Activated CD8-positive, alpha-beta memory T cell treated with anti-CD3 and anti-CD28 coated beads, Interleukin-2, amount 10 ng/mL, durations not matched to agents 7 days and 5 days (primary cell): ENCODE measurements at places on chromosomes 4 and X.

DNA sequence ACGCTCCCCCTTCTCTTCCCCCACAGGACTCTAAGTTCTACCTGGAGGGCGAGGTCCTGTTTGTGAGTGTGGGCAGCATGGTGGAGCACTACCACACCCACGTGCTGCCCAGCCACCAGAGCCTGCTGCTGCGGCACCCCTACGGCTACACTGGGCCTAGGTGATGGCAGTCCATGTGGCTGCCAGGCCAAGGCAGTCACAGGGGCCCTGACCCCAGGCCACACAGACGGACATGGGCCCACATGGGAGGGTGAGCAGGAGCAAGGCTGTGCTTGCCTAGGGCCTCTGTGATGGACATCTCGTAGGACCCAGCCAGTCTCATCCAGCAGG, 10.0 kb upstream of the ADD1 start:
- peaks cover 53% of the 10 kb centered on the region for H3K4me1 ChIP-seq
- peak; percentile 39 for DNase-seq
- peak overlapping the region; percentile 36 for H3K27ac ChIP-seq
- no peaks in the 10 kb centered on the region for H3K27me3 ChIP-seq
- H3K4me3 ChIP-seq, result no peak overlapping the region
- H3K36me3 ChIP-seq, result peaks cover 22% of the 10 kb centered on the region

GRCh38 chrX:14618177-14618965, 89.0 kb downstream of the GLRA2 start:
- H3K27me3 ChIP-seq, result no peaks in the 10 kb centered on the region
- no peaks in the 10 kb centered on the region for H3K36me3 ChIP-seq
- H3K4me1 ChIP-seq, result no peaks in the 10 kb centered on the region
- H3K4me3 ChIP-seq, result no peak overlapping the region
- no peak overlapping the region for H3K27ac ChIP-seq

DNA sequence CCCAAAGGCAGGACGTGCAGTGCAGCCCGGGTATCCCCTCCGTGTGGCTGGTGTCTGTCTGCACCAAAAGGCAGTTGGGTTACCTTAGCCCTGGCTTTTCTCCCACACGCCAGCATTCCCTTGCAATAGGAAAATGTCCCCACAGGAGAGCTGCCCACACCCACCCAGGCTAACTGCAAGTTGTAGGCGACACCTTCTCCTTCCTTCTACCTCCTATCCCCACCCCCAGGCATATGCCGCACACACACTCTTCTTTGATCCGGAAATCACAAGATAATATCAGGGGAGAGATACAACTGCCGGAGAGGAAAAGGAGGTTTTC, 444 bp upstream of the APBB2 start:
- peaks cover 65% of the 10 kb centered on the region for H3K27me3 ChIP-seq
- no peak overlapping the region for H3K4me3 ChIP-seq
- no peak for DNase-seq
- no peak overlapping the region for H3K27ac ChIP-seq
- H3K36me3 ChIP-seq, result no peaks in the 10 kb centered on the region
- peaks cover 24% of the 10 kb centered on the region for H3K4me1 ChIP-seq

DNA sequence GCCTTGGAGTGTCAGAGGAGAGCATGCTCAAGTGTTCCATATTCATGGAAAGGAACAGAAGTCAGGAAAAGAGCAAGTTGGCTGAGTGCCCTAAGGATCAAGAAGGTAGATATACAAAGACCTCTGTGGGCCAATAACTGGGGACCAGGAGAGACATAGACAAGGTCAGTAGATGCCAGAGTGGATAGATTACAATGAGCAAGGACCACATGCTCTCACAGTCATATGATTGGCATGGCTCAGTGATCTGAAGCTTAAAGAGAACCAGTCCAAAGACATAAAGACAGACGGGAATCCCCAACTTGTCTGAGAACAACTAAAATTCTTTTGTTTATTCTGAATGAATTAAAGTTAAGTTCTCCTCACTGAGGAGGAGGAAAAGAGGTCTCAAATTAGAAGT, 289.7 kb downstream of the HS3ST1 start:
- H3K27ac ChIP-seq, result no peak overlapping the region
- no peaks in the 10 kb centered on the region for H3K36me3 ChIP-seq
- no peak overlapping the region for H3K4me3 ChIP-seq
- H3K4me1 ChIP-seq, result no peaks in the 10 kb centered on the region
- no peaks in the 10 kb centered on the region for H3K27me3 ChIP-seq
- DNase-seq, result no peak

- no peak for DNase-seq
- no peaks in the 10 kb centered on the region for H3K4me1 ChIP-seq
- H3K36me3 ChIP-seq, result no peaks in the 10 kb centered on the region
Observed at GRCh38 chrX:31217084-31217483, 145.2 kb upstream of the FTHL17 start.

DNA sequence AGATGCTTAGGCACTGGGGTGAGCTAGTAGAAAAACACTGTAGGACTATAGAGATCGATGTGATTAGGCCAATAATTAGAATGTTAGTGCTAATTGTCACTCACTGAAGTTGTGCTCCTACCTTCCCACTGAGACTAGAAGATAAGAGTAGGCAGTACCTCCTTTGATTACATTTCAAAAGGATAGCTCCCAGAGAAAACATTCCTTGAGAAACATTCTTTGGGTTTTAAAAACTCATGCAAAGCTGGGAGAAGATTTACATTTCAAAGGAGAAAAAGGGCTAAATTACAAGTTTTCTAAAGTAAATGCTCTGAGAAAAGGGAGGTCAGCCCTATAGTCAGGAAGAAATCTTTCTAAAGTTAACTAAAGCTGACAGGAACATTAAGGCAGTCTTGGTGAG, 860.3 kb upstream of the NDST4 start:
- no peaks in the 10 kb centered on the region for H3K36me3 ChIP-seq
- no peak overlapping the region for H3K4me3 ChIP-seq
- no peak overlapping the region for H3K27ac ChIP-seq

DNA sequence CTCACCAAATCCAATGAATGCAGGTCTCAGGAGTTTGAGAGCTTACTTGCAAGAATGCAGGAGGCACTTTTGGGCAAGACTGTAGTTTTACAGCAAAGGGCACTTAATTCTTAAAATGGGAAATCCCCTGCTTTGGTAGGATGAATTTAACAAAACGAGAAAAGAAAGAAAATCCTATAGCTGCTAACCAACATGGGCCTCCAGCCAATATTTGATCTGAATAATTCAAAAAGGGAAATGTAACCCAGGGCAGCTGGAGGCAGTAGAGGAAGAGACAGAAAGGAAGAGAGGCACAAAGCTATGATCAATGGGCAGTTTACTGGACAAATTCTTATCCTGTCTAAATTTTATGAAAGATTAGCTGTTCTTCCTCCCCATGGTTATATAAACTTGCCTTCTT, 142.3 kb downstream of the SH3KBP1 start:
- H3K36me3 ChIP-seq, result peaks cover 34% of the 10 kb centered on the region
- H3K4me3 ChIP-seq, result no peak overlapping the region
- DNase-seq, result no peak

DNA sequence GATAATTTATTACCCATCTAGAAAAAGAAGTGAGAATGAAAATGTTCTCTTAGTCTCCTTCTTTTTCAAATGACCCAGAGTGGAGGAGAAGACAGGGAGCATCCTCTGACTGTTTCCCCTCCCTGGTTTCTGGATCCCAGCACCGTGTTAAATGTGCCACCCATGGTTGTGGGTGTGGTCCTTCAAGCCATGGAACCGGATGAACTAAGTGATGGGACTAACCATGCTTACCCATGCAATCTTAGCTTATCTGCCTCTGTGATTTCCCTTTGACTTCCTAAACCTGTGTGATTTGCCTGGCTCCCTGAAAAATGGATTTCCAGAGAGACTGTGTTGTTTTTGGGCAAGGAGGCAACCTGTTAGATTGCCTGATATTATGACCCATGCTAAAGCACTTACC, 437.1 kb downstream of the MAGEB5 start:
- DNase-seq, result no peak
- no peaks in the 10 kb centered on the region for H3K36me3 ChIP-seq
- no peaks in the 10 kb centered on the region for H3K27me3 ChIP-seq

GRCh38 chr4:151624626-151625565, 135.9 kb downstream of the GATB start:
- no peak for DNase-seq
- peaks cover 34% of the 10 kb centered on the region for H3K27me3 ChIP-seq
- no peaks in the 10 kb centered on the region for H3K36me3 ChIP-seq
- H3K4me1 ChIP-seq, result no peaks in the 10 kb centered on the region
- H3K4me3 ChIP-seq, result no peak overlapping the region

GRCh38 chr4:63541828-63542227, 867.4 kb downstream of the TECRL start:
- no peaks in the 10 kb centered on the region for H3K4me1 ChIP-seq
- DNase-seq, result no peak
- no peaks in the 10 kb centered on the region for H3K36me3 ChIP-seq
- no peak overlapping the region for H3K27ac ChIP-seq
- no peak overlapping the region for H3K4me3 ChIP-seq

DNA sequence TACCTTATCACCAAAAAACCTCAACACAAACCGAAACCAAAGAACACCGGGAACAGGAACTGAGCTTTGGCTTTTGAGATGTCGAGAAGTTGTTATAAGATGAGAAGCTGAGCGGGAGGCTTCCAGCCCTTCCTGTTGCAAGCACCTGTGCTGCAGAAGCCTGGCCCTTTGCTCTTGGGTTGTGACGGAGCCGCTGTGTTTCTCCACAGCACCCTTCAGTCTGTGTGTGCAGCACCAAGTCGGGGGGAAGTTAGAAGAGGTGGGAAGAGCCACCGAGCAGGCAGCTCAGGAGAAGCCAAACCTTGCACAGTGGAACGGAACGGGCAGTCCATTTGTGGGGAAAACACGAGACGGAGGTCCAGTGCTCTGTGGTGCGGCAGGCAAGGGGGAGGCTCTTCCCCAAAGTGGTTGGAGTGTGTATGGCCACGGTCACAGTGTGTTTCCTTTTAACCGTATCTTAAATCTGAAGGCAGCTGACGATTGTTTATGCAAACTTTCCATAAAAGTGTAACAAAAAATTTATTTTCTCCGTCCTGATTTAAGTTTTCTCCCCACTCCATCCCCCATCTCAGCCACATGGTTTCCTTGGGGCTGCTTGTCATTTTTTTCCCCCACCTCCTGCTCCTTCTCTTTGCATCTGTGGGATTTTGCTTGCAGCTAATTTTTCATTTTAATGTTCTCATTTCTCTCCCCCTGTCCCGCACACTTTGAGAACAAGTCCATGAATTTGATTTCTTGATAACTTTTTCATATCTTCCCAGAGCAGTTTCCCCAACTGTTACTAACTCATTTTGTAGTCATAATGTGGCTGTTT, 123.7 kb downstream of the STOX2 start:
- peaks cover 57% of the 10 kb centered on the region for H3K27me3 ChIP-seq
- H3K4me1 ChIP-seq, result peaks cover 21% of the 10 kb centered on the region
- peak overlapping the region; percentile 2 for H3K27ac ChIP-seq
- peak; percentile 43 for DNase-seq
- H3K4me3 ChIP-seq, result peak overlapping the region; percentile 70

DNA sequence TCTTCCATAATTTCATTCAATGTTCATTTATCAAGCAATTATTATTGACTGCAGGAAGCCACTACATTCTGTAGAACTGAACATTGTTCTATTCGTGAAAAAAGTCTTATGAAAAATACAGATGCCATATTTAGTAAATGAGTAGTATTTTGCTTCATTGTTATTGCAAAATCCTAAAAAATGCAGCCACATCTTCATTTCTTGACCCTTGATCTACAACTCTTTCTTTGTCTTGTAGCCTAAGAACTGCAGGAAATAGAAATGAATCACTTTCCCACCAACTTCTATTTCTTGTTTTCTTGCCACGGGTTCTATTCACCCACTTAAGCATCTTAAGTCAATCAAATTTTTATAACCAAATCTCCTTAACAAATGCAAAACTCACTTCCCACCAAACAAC, 63.3 kb downstream of the KCNIP4 start:
- H3K27ac ChIP-seq, result no peak overlapping the region
- no peak for DNase-seq
- H3K27me3 ChIP-seq, result no peaks in the 10 kb centered on the region
- no peak overlapping the region for H3K4me3 ChIP-seq

GRCh38 chr4:161320377-161320776, 843.4 kb downstream of the FSTL5 start:
- no peak overlapping the region for H3K4me3 ChIP-seq
- H3K27me3 ChIP-seq, result no peaks in the 10 kb centered on the region
- H3K4me1 ChIP-seq, result no peaks in the 10 kb centered on the region
- H3K36me3 ChIP-seq, result no peaks in the 10 kb centered on the region

- H3K36me3 ChIP-seq, result no peaks in the 10 kb centered on the region
- no peak overlapping the region for H3K27ac ChIP-seq
- no peak overlapping the region for H3K4me3 ChIP-seq
Observed at GRCh38 chrX:78573630-78574029, 85.5 kb downstream of the RTL3 start.

- H3K27me3 ChIP-seq, result peaks cover 17% of the 10 kb centered on the region
- H3K4me1 ChIP-seq, result no peaks in the 10 kb centered on the region
- no peaks in the 10 kb centered on the region for H3K36me3 ChIP-seq
Observed at GRCh38 chr4:154457471-154457870, 34.1 kb downstream of the DCHS2 start.

- H3K27me3 ChIP-seq, result peaks cover 39% of the 10 kb centered on the region
- DNase-seq, result no peak
- no peak overlapping the region for H3K4me3 ChIP-seq
- H3K4me1 ChIP-seq, result no peaks in the 10 kb centered on the region
- H3K36me3 ChIP-seq, result no peaks in the 10 kb centered on the region
- H3K27ac ChIP-seq, result no peak overlapping the region
Observed at GRCh38 chr4:143347484-143348111, 10.9 kb downstream of the GAB1 start.

- H3K4me1 ChIP-seq, result peaks cover 4% of the 10 kb centered on the region
- DNase-seq, result no peak
- H3K4me3 ChIP-seq, result no peak overlapping the region
Observed at GRCh38 chr4:15945516-15945915, 7.0 kb upstream of the FGFBP1 start.

DNA sequence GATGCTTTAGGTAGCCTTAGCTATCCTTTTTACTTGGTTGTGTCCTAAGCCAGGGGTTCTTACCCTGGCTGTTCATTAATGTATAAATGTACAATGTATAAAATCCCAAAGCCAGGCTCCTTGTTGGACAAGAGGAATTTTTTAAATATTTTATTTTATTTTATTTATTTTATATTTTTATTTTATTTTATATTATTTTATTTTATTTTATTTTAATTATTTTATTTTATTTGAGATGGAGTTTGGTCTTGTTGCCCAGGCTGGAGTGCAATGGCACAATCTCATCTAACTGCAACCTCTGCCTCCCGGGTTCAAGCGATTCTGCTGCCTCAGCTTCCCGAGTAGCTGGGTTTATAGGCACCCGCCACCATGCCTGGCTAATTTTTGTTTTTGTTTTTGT, 8.1 kb upstream of the SLC2A9 start:
- H3K36me3 ChIP-seq, result no peaks in the 10 kb centered on the region
- no peak overlapping the region for H3K4me3 ChIP-seq
- no peak for DNase-seq
- H3K27ac ChIP-seq, result no peak overlapping the region

- H3K4me1 ChIP-seq, result peaks cover 2% of the 10 kb centered on the region
- H3K4me3 ChIP-seq, result no peak overlapping the region
- no peaks in the 10 kb centered on the region for H3K27me3 ChIP-seq
- DNase-seq, result no peak
Observed at GRCh38 chr4:142778430-142778829, 67.7 kb downstream of the INPP4B start.

GRCh38 chr4:4639370-4639769, 97.5 kb upstream of the STX18 start:
- no peaks in the 10 kb centered on the region for H3K27me3 ChIP-seq
- peaks cover 20% of the 10 kb centered on the region for H3K4me1 ChIP-seq
- no peak overlapping the region for H3K27ac ChIP-seq
- no peak for DNase-seq
- H3K36me3 ChIP-seq, result peaks cover 3% of the 10 kb centered on the region
- H3K4me3 ChIP-seq, result no peak overlapping the region
